ENCODE measurements at places on chromosomes 16 and 17.

DNA sequence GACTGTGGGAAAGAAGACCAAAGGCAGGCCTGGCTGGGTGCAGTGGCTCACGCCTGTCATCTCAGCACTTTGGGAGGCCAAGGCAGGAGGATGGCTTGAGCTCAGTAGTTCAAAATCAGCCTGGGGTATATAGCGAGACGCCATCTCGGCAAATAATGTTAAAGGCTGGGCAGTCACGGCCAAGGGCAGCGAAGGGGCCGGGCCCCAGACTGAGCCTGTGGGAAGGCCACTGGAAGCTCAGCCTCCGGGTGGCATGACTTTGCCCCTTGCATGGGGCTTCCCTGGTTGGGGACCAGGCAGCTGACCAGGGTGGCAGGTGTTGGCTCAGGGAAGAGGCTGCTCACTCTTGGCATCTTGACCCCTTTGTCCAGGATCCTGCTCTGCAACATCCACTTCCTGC is 14.0 kb upstream of the CD300LD start:
- no peak for DNase-seq

DNA sequence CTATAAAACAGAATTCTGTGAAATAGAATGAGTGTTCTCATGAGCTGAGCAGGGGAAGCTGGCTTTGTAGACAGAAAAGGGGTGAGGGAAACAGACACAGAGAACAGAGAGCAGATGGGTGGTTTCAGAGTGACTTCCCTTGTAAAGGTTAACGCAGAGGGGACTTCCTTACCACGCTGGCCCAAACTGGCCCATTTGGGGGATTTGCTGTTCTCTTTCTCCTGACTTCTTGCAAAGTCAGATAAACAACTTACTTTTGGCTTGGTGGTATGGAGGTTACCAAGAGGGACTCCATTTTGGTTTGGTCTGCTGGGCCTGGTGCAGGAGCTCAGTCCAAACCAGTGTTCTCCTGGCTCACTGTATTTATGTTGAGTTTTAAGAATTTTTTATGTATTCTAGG is 48.4 kb downstream of the SEC14L1 start:
- no peak for DNase-seq

GRCh38 chr17:37848690-37849616 is 75.3 kb upstream of the TBC1D3K start:
- peak; percentile 83 for DNase-seq

GRCh38 chr17:33396818-33397217 is 103.7 kb upstream of the ASIC2 start:
- DNase-seq, result no peak

DNA sequence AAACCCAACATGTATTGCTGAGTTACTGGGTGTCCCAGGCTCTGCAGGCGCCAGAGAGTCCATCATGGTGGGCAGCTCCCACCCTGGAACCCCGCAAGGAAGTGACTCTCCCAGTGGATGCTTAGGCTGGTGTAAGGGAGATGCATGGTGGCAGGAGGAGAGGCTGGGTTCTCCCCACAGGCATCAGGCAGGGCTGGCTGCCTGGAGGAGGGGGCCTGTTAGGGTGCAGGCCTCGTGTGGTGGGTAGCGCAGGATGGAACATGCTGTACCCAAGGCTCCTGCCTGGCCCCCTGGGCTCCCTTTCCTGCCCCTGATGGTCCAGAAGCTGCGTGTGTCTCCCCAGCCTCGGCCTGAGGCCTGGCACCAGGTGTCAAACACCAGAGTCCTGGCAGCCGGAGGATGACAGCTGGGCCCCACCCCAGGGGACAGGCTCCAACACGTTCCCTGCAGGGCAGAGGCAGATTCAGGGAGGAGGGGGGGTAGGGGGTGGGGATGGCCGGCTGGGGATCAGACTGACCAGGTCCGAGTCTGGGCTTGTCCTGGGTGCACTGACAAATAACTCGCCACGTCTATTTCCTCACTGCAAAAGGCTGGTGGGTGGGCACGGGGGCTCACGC is 40.2 kb upstream of the CIBAR2 start:
- DNase-seq, result no peak

DNA sequence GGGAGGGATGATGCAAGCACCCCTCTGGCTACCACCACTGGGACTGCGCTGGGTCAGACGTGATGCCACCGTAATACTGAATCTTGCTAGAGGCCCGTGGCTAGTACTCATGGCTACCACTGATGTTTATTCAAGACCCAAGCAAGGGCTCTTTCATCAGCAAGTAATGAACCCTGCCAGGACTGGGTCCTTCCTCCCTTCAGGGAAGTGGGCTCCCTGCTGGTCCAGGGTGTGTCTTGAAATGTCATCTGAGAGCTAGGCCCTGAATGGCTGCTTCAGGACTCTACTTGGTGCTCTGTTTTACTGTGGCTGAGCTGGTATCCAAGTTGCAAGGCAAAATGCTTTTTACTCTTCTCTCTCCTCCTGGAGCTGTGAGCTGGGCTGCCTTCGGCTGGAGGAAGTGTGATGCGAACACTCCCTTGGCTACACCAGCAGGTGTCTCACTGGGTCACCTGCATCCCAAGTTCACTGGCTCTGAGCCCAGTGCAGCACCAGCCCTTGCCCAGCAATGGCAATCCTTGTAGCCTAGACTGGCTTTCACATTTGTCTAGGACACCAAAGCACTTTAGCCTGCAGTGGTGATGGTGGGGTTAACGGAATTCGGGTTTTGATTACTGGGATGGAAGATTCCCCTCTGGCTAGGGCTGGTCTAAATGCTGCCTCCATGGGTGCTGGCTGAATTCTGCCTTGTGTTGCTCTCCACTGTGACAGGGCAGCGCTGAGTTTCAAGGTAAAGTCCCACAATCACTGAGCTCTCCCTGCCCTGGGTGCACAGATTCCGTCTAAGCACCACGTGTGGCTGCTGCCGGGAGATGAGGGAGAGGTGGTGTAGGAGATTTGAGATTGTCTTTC is 98.6 kb downstream of the USP22 start:
- DNase-seq, result no peak

DNA sequence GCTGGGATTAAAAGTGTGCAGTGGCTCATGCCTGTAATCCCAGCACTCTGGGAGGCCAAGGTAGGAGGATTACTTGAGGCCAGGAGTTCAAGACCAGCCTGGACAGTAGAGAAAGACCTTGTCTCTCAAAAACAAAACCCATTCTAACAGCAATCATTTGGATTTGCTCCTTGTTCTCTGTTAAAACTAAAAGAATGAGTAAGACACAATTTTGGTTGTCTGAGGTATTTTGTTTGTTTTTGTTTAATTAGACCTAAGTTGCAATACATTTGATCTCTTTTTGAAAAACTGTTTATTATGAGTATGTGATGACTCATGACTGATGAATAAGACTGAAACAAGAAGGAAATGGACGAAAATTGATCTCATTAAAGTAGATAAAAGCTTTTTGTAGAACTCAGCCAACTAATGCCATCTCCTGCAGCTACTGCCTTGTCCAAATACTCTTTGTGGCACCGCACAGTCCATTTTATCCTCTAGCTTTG is 29.0 kb downstream of the GLG1 start:
- peak; percentile 90 for DNase-seq

- DNase-seq, result no peak
Observed at GRCh38 chr16:77404775-77405174, 30.1 kb downstream of the ADAMTS18 start.

Measured in HCEC 1CT (cell line).